Globus pallidus (tissue), 1 donor: ENCODE measurements at places on chromosomes 1 and 21.
A peak's percentile ranks its signal among the peaks of the same experiment; 100 is the strongest.

DNA sequence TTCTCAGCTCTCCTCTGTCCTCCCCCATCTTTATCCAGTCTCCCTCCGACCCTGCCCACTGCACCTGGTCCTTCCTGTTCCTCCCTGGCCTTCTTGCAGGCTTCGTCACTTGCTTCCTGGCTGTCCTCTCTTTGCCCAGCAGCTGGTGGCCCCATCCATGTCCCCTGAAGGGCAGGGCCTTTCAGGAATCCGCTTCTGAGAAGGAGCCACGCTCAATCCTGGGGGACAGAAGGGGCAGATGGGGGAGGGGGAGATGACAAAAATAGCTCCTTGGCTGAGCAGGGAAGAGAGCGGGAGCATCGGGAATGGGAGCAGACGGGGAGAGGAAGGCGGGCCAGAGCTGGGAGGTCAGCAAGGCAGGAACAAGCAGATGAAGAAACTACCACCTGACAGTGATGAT is 40.7 kb downstream of the SLC30A1 start:
- no peak for DNase-seq

- no peak for DNase-seq
Measured at GRCh38 chr1:210441028-210441427, 112.3 kb downstream of the HHAT start.

DNA sequence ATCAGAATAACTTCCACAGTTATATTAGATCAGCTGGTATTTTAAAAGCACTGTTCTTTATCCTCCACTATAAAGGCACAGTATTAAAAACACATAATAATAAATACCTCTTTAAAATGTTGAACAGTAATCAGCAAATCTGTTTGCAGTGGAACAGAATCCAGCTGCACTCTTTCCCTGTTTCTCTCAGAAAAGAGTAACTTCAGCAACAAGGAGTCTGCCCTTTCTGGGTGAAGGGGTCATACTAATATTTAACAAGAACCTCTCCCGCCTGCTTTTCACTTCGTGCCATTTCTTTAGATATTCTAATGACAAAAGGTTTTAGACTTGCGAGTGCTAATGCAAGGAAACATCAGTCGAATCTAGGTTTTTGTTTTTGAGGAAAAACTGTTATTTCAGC is 194.2 kb upstream of the FMN2 start:
- no peak for DNase-seq

DNA sequence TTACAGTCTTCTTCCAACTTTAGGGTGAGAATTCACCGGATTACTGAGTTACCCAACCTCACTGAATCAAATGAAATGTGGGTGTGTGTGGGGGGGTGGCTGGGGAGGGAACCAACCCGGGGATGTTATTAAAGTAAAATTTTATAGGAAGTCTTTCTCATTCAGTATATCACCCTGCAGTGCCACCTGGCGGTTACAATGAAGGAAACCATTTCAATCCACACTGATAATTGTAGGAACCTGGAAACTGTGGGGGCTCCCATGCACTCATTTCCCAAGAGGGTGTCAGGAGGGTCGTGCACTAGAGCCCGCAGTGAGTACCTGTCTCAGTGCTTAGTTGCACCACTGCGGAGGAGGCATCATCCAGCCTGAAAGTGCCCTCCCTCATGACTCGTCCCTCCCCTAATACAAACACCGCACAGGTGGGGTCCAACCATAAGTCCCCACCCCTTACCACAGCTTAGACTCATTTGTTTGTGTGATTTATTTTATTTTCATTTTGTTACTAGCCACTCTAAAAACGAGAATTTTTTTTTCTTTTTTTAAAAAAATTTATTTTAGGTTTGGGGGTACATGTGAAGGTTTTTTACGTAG is 29.1 kb upstream of the IGSF5 start:
- peak; percentile 26 for DNase-seq

GRCh38 chr1:203338335-203339036 is 12.4 kb downstream of the FMOD start:
- peak; percentile 74 for DNase-seq

DNA sequence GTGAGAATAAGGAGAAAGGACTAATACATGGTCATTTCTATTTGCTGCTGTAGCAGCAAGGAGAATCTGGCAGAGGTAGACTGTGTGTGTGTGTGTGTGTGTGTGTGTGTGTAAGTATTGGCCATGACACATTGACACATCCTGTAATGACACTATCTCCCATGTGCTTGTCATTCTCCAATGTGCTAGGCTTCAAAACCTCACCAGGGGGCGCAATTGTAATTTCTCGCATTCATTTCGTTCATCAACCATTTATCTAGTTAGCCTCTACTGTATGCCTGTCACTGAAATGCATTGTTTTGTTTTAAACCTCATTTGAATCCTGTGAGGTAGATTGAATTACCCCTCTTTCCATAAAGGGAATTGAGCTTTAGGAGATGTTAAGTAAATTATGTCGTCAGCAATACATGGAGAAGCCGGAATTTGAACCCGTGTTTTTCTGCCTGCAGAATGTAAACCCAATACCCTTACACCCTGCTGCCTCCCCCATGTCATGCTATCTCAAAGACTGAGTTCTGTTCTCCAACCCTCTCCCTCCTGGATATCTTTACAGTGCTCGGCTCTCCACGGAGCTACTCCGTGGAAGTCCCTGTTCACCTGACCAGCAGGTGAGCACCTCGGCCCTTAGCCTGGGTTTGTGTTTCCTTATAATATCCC is 100.8 kb downstream of the UCK2 start:
- peak; percentile 26 for DNase-seq

DNA sequence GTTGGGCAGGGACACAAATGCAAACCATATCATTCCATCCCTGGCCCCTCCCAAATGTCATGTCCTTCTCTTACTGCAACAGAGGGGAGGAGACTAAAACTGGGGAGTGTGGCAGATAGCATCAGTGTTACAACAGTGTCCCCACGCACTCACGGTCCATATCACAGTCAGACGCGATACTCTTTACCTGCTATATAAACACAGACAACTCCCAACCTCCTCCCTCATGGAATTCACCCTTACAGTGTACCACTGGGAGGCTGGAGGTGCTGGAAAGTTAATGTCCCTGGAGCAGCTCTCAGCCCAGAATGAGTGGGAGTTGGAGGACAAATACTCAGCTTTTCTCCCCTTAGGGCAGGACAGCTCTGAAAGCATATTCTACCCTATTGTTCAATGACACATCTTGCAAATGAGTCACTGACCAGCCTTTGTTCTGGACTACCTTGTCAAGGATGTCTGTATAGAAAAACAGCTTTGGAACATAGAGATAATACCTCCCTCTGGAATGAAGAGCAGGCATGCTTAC is 445.9 kb downstream of the SETD4 start:
- no peak for DNase-seq

DNA sequence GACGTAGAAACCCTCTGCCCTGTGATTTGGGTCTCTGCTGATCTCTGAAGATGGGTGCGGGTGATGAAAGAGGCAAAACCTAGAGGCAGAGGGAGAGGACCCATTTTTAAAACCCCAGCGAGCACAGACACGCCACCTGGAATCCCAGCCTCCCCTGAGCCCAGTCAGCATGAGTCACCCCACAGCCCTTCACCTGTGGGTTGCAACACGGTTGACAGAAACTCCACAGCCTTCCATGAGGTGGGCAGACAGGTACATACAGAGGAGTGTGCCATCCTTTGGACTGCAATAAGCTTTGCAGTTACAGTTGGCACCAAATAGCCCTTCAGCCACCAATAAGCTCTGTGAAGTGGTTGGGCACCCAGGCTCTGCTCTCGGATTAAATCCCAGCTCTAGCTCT is 2.1 kb upstream of the GRHL3 start:
- DNase-seq, result no peak

DNA sequence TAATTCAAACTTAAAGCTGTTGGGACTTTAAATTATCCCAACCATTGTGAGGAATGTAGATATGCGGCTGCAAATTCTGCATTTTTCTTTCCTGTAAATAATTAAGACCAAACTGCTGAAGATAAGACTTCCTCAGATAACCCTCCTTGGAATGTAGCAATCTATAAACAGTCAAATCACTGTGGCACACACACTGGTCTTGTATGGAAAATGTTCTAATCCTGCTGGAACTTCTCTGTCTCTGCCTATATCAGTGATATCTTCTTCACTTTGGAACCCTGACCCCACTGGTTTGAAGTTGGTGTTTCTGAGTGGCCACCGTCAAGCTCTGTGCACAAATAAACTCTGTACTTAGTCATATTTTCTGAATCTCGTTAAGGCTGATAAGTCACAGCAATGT is 32.9 kb downstream of the HSF2BP start:
- DNase-seq, result no peak

- no peak for DNase-seq
Measured at GRCh38 chr1:111967886-111968285, 21.6 kb downstream of the KCND3 start.

- DNase-seq, result peak; percentile 65
Measured at GRCh38 chr1:216815260-216816131, 92.3 kb upstream of the ESRRG start.

DNA sequence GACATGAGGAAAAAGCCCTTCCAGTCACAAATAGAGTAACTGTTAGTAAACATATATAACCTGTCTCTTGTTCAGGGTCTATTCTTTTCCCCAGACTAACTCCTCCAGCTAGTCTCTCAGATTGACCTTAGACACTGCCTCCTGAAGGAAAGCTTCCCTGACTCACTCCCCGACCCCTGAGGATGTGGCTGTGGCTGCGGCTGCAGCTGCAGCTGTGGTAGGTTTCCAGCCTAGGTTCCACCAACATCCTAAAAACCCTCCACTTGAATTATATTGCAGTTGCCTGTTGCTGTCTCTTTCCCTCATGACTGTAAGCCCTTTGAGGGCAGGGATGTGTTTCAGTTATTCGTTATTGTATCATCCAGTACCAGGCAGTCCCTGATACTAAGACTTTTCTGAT is 132.9 kb upstream of the C1orf21 start:
- DNase-seq, result no peak

DNA sequence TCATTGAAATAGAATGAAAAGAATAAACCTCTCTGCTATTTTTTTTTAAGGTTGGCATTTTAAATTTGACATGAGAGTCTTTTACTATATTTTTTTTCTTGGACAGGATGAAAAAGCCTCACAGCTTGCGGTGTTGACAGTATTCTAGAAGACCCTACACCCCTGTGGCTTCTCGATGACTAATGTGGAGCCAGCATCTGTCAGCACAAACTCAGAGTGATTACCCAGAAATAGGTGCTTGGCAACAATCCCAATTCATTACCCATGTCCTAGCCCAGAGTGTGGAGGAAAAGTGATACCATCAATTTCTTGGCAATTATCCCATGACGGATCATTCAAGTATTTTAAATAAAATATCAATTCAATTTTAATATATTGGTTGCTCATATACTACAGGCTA is 186.8 kb upstream of the MAP1LC3C start:
- DNase-seq, result no peak

- DNase-seq, result no peak
Measured at GRCh38 chr1:152448095-152448494, 34.0 kb upstream of the CRNN start.

GRCh38 chr1:11068600-11069473 is 9.0 kb upstream of the SRM start:
- peak; percentile 47 for DNase-seq

GRCh38 chr1:3465091-3465934 is 10.8 kb downstream of the ARHGEF16 start:
- DNase-seq, result no peak

DNA sequence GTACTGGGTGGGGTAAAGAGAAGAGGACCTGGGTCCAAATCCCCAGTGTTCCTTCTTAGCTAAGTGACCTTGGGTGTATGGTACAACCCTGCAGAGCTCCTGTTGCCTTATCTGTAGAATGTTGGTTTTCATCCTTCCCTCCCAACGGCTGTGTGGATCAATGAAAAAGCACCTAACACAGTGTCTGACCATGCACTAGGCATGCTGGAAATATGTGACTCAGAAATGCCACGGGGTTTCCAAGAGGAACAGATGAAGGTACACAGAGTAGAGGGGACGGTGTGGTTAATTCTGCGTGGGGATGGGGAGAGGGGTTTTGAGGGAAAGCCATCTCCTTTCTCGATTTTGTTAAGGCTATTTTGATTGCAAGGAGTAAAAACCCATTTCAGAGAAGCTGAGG is 8.6 kb downstream of the NIPAL3 start:
- no peak for DNase-seq

GRCh38 chr21:41598561-41599431 is 90.8 kb upstream of the TMPRSS2 start:
- DNase-seq, result no peak

DNA sequence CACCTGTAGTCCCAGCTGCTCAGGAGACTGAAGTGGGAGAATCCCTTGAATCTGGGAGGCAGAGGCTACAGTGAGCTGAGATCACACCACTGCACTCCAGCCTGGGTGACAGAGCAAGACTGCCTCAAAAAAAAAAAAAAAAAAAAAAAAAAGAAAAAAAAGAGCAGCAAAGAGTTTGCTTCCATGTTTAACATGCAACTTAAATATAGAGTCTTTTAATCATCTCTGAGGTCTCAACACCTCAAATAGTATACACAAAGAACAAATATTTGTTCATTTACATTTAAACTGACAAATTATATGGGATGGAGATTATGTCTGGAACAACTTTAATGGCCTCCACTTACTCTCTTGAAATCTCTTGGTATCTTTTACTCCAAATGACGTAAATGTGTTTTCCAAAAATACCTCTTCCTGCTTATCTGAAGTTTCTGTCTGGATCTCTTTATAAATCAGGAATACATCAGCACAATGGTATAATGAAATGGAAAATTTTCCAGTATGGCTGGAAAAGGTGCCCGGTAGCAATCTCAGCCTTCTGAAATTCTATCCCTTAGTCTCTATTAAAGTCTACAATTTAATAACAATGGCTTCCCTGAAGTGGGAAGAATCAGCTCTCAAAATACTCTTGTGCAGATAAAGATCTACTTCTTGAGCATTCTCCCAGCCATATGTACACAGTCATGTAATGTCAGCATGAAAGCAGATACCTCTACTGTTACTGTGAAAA is 258.5 kb downstream of the OMA1 start:
- DNase-seq, result no peak

DNA sequence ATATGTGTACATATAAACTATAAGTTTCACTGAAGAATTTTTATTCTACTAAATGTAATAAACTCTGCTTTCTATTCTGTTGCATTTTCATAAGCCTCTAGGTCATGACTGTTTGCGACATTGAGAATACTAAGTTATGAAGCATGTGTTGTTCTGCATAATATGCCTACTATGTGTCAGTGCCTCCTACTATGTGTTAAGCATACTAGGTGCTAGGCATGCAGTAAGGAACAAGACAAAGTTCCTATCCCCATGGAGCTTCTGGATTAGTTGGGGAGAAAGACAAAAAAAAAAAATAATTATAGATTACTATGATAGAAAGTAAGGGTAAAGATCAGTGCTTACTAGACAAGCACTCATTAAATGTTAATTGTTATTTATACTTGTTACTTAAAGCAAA is 1.3 kb downstream of the SDCCAG8 start:
- DNase-seq, result no peak

DNA sequence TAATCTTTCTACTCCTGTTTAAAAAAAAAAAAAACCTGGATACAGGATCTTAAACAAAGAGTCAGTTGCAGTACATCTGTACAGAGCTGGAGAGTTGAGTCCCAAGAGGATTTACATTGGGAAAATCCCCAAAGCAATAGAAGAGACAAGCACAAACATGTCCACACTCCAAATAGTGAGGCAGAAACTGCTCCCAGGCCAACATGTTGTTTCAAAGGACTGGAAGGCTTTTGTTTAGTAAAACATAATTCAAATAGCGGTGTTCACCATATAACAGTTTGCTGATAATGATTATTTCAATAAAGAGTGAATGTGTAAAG is 425.4 kb downstream of the ADGRL2 start:
- no peak for DNase-seq

- DNase-seq, result no peak
Measured at GRCh38 chr21:37757606-37758376, 158.5 kb downstream of the KCNJ6 start.
